ENCODE measurements at places on chromosomes 5 and 9. TPM values are rescaled to one million over a fixed set of nuclear protein-coding genes. Genes with fewer than 3 reads are reported as not detected.

GRCh38 chr9:137078701-137079400 is 1.5 kb downstream of the UAP1L1 start:
- DNase-seq, result no peak

- no peak for DNase-seq
Measured at GRCh38 chr5:148848393-148849031, 22.1 kb downstream of the ADRB2 start.

The FABP6 gene
- polyA plus RNA-seq, result not detected

GRCh38 chr5:1881098-1881572 is 1.6 kb downstream of the IRX4 start:
- DNase-seq, result no peak

GRCh38 chr9:116873937-116874914 is 187.1 kb downstream of the TRIM32 start:
- no peak for DNase-seq

- no peak for DNase-seq
Measured at GRCh38 chr9:86062845-86063693, 36.3 kb downstream of the GOLM1 start.

The ORM2 gene
- not detected for polyA plus RNA-seq

The GPR150 gene
- 0.20 TPM for polyA plus RNA-seq

DNA sequence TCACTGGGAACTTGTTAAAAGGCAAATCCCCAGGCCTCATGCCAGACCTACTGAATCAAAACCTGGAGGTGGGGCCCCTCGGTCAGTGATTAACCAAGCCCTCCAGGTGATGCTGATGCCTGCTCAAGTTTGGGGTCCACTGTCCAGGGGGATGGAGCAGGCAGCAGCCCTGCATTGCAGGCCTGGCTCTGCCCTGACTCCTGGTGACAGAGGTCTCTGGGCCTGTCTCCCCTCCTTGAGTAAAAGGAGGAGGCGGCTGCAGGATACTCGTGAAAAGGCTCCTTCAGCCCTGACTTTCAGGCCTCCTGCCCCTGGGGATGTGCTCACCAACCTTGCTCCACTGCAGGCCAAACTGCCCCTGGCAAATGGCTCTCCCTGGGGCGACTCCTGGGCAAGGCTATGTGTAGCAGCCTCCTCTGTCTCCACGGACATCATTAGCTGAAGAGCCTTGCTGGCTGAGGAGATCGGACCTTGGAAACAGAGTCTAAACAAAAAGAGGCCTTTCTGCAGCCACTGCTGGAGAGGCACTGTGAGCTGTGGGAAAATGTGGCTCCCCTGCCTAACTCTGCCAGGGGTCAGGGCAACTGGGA is 134.8 kb upstream of the ALDH1B1 start:
- DNase-seq, result no peak

DNA sequence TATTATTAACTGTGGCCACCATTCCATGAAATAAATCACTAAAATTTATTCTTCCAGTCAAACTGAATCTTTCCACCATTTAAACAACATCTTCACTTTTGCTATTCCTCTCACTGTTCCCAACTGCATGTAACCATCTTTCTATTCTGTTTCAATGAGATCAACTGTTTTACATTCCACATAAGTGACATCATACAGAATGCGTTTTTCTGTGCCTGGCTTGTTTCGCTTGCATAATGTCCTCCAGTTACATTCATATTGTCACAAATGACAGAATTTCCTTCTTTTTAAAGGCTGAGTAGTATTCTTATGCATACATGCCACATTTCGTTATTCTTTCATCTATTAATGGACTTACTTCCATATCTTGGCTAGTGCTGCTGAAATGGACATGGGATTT is 738.2 kb downstream of the SEMA5A start:
- DNase-seq, result no peak

The SYK gene
- 5.9 TPM for polyA plus RNA-seq

The WDR38 gene
- not detected for polyA plus RNA-seq

GRCh38 chr5:43041669-43042175 is 1.6 kb upstream of the ANXA2R start:
- DNase-seq, result peak; percentile 75

DNA sequence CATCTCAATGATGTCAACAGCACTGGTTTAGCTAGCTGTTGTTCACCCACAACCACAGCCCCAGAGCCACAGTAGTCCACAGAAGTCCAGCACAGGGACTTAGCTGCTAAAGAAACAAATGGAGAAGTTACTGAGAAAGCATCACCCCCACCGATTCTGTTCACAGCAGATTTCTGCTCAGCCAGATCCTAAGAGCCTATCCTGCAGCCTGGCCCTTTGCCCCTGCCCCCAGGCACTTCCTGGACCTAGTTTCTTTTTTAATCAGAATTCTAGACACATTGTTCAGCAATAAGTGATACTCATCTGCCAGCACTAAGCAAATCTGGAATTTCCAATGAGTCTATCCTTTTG is 7.4 kb downstream of the B4GALT1 start:
- no peak for DNase-seq

DNA sequence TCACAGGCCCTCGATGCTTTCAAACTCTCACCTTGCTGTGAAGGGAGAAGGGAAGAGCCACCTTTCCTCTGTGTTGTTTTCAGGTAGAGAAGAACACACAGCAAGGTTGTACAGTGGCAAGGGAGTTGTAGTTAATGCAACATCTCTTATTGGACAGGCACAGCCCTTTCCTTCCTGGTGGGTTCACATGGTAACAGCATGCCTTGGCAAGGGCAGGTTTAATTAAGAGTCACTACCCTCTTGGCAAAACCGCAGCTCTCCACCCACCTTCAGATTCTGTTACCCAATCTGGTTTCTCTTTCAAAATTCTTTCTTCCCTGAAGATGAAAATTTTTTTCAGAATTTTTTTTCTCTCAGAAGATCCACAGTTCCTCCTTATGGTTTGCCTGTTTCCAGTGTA is 253.1 kb downstream of the TLR4 start:
- DNase-seq, result no peak

The BRINP1 gene
- polyA plus RNA-seq, result 0.30 TPM

The GRXCR2 gene
- 0.11 TPM for polyA plus RNA-seq

The PCDHA4 gene
- polyA plus RNA-seq, result 0.32 TPM

The SLC6A3 gene
- not detected for polyA plus RNA-seq

The HMMR gene
- polyA plus RNA-seq, result 14.5 TPM

GRCh38 chr5:149129181-149129580 is 12.1 kb upstream of the ABLIM3 start:
- no peak for DNase-seq

The PLAC8L1 gene
- polyA plus RNA-seq, result not detected

DNA sequence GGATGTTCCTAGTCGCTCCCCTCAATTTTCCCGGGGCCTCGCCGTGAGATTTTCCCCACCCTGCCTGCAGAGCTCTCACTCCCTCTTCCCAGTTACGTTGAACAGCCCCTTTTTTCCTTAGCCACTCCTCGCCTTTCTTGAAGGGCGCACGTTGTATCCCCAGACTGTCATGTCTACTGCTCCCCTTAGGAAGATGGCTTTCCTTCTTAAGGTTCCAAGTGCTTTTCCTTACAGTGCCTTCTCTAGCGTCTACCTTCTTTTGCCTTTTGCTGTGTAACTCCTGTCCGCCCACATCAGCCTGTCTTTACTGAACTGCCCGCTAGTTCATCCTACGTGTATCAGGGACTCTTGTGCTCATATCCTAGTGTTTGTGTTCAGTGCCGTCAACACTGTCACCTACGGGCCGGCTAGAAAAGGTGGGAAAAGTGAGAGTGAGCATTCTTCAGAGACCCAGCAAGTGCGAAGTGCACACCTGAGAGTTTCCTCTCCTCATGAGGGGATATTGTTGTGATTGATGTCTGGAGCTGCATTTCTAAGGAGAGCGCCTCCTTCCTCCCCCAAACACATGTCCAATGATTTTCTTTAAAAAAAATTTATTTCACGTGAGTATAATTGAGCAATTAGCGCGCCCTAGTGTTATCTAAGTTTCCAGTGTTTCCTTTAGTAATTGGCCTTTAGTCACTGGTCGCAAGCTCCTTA is 764 bp downstream of the CAMLG start:
- DNase-seq, result peak; percentile 56

DNA sequence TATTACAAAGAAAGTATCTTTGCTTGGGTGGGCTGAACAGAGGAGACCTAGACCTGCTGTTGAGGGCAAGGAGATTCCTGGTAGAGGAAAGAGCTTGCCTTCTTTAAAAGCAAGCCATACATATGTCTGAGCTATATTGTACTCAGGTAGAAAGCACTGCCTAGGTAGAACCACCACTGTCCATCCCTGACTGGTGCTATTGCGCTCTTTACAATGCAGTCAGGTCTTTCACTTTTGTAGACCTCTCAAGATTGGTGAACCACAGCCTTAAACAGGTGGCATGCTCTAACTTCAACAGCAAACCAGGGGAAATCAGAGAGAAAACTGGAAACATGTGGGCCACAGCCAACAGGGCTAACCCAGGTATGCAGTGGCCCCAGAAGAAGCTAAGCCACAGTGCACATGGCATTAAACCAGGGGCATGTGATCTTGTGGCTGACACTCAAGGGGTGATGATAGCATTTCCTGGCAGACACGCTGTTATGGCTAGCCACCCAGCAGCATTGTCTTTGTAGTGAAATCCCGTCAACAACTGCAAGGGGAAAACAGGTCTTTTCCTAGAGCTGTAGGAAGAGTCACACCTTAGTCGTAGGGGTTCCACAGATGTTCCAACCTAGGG is 253.9 kb upstream of the PCSK5 start:
- DNase-seq, result no peak

- no peak for DNase-seq
Measured at GRCh38 chr9:3908731-3909130, 382.9 kb upstream of the RFX3 start.

The ERMP1 gene
- polyA plus RNA-seq, result not detected

DNA sequence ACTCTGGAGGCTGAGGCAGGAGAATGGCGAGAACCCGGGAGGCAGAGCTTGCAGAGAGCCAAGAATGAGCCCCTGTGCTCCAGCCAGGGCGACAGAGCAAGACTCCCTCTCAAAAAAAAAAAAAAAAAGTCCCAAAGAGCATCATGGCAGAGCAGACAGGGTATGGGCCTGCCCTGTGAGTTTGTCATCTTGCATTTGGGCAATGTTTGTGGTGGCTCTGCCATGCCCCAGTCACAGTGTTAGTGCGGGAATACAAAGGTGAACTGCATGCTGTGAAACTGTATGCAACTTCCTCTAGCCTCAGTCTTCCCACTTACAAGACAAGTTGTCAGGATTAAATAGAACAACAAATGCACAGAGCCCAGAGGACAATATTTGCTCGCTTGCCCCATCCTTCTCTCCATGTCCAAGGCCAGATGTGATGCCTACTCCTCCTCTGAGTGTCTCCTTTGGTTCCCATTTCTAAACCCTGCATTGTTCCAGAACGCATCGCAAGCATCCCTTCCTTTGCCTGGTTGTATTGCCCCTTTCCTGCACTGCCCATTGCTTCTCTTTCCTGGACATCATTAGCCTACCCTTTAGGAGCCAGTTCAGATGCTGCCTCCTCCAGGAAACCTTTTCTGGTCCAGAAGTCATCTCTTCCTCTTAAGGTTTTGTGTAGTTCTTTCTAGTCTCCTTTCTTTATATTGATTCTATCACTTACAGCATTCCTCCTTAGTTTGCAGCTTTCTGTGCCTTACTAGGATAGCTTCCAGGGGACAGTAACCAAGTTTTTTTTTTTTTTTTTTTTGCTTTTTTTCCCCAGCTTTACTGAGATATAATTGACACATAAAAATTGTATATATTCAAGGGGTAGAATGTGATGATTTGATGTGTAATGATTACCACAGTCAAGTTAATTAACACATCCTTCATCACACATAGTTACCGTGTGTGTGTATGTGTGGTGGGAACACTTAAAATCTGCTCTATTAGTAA is 69.0 kb upstream of the TNFAIP8 start:
- no peak for DNase-seq

DNA sequence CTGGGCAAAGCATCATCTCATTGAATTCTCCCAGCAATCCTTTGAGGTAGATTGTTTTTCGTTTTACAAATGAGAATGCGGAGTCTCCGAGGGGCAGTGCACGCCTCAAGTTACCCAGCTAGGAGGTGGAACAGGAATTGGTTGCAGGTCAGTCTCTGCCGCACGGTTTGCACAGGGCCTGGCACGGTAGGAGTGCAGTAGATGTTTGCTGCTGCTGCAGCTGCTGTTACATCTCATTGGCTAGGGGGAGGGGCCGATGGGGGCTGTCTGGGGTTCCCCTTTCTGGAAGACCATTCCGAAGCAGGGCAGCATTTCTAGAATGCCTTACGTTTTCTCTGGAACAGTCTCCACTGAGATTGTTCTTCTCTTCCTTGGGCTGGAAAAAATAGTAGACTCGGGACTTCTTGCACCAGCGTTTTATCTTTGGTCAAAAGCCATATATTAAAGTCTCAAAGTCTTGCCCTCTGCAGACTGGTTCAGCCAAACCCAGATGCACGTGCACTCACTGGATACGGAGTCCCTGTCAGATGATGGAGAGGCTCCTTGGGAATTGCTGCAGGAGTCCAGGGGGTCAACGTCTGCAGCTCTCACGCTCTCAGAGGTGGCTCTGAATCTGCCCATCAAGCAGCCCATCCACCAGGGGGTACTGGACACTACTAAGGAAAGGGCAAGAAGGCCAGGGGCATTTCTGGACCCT is 1.2 kb downstream of the USP20 start:
- DNase-seq, result no peak

All from muscle of arm (tissue), 14 donors.